CD14-positive monocyte (primary cell): ENCODE measurements at places on chromosomes 6 and 20.

DNA sequence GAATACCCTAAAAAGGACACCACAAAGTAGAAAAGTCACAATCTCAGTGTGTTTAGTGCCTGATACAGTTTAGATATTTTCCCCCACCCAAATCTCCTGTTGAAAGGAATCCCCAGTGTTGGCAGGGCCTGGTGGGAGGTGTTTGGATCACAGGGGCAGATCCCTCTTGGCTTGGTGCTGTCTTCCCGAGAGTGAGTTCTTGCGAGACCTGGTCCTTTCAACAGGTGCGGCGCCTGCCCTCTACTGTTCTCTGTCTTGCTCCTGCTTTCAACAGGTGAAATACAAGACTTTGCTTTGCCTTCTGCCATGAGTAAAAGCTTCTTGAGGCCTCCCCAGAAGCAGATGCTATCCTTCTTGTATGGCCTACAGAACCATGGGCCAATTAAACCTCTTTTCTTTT, 534.3 kb upstream of the NRSN1 start:
- H3K4me3 ChIP-seq, result no peak overlapping the region
- DNase-seq, result no peak
- no peaks in the 10 kb centered on the region for H3K36me3 ChIP-seq
- H3K27me3 ChIP-seq, result no peaks in the 10 kb centered on the region
- no peaks in the 10 kb centered on the region for H3K4me1 ChIP-seq

- no peak overlapping the region for H3K27ac ChIP-seq
- DNase-seq, result no peak
- H3K4me3 ChIP-seq, result no peak overlapping the region
- no peaks in the 10 kb centered on the region for H3K36me3 ChIP-seq
- H3K27me3 ChIP-seq, result no peaks in the 10 kb centered on the region
- no peaks in the 10 kb centered on the region for H3K4me1 ChIP-seq
Observed at GRCh38 chr6:74826263-74826662, 379.6 kb downstream of the COL12A1 start.

GRCh38 chr6:163432300-163432699, 17.8 kb downstream of the QKI start:
- no peak for DNase-seq
- no peaks in the 10 kb centered on the region for H3K27me3 ChIP-seq
- H3K27ac ChIP-seq, result no peak overlapping the region
- H3K4me1 ChIP-seq, result peaks cover 31% of the 10 kb centered on the region
- H3K36me3 ChIP-seq, result no peaks in the 10 kb centered on the region
- H3K4me3 ChIP-seq, result no peak overlapping the region

GRCh38 chr6:71250099-71250602, 38.5 kb upstream of the OGFRL1 start:
- H3K27ac ChIP-seq, result peak overlapping the region; percentile 38
- H3K27me3 ChIP-seq, result no peaks in the 10 kb centered on the region
- H3K4me1 ChIP-seq, result peaks cover 63% of the 10 kb centered on the region
- peak; percentile 86 for DNase-seq
- H3K36me3 ChIP-seq, result no peaks in the 10 kb centered on the region

DNA sequence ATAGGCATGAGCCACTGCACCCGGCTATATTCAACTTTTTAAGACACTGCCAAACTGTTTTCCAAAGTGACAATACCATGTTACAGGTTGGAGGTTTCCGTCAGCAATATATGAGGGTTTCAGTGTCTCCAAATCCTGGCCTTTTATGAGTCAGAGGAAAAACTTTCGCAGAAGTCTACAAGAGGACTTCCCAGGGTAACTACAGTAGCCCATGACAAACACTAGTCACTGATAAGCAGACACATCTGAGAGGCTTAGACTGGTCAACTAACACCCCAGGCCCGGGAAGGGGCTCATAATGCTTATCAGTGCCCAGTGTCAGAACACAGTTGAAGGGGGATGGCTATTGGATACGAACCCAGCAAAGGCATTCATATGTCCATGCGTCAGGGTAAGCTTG, 85.4 kb downstream of the SOX4 start:
- H3K36me3 ChIP-seq, result no peaks in the 10 kb centered on the region
- H3K4me1 ChIP-seq, result no peaks in the 10 kb centered on the region
- no peak for DNase-seq

GRCh38 chr6:25051083-25051482, 115.3 kb upstream of the RIPOR2 start:
- peak overlapping the region; percentile 38 for H3K4me3 ChIP-seq
- peaks cover 60% of the 10 kb centered on the region for H3K4me1 ChIP-seq
- no peak overlapping the region for H3K27ac ChIP-seq
- DNase-seq, result no peak
- H3K36me3 ChIP-seq, result no peaks in the 10 kb centered on the region
- H3K27me3 ChIP-seq, result no peaks in the 10 kb centered on the region

- H3K4me3 ChIP-seq, result no peak overlapping the region
- no peak overlapping the region for H3K27ac ChIP-seq
- H3K36me3 ChIP-seq, result no peaks in the 10 kb centered on the region
Observed at GRCh38 chr6:1787894-1788293, 178.2 kb downstream of the FOXC1 start.

- H3K27ac ChIP-seq, result no peak overlapping the region
- no peak overlapping the region for H3K4me3 ChIP-seq
- peaks cover 30% of the 10 kb centered on the region for H3K4me1 ChIP-seq
- no peaks in the 10 kb centered on the region for H3K36me3 ChIP-seq
- no peaks in the 10 kb centered on the region for H3K27me3 ChIP-seq
Observed at GRCh38 chr6:118708055-118708454, 56.7 kb upstream of the CEP85L start.

- no peaks in the 10 kb centered on the region for H3K36me3 ChIP-seq
- H3K4me1 ChIP-seq, result no peaks in the 10 kb centered on the region
Observed at GRCh38 chr20:63024573-63025392, 18.0 kb upstream of the BHLHE23 start.

DNA sequence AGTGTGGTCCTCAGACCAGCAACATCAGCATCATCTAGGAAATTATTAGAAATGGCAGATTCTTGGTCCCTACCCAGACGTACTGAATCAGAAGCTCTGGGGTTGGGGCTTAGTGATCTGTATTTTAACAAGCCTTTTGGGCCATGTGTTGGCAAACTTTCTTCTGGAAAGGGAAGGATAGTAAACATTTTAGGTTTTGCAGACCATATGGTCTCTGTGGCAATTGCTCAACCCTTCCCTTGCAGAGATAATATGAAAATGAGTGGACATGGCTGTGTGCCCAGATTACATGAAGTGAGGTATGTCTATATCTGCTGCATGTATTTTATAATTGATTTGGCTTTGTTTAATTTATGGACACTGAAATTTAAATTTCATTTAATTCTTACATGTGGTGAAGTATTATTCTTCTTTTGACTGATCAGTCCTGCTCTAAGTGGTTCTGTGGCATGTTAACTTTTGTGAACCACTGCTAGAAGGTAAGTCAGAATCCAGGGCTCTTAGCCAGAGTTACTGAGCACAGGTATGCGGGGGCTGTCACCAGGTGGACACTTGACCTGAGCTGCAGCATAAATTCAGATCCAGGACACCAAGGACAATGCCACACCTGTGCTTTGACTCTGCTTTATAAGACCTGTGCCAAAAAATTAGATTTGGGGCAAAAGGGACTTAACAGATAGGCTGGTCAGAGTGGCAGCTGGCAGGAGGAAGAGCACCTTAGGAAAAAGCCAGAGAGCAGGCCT, 43.2 kb downstream of the LY86 start:
- H3K27ac ChIP-seq, result peak overlapping the region; percentile 2
- DNase-seq, result no peak
- peaks cover 19% of the 10 kb centered on the region for H3K4me1 ChIP-seq
- H3K4me3 ChIP-seq, result no peak overlapping the region

GRCh38 chr6:167526465-167527368, 201.8 kb downstream of the TTLL2 start:
- H3K4me1 ChIP-seq, result no peaks in the 10 kb centered on the region
- no peaks in the 10 kb centered on the region for H3K36me3 ChIP-seq
- no peak for DNase-seq
- H3K27me3 ChIP-seq, result no peaks in the 10 kb centered on the region

DNA sequence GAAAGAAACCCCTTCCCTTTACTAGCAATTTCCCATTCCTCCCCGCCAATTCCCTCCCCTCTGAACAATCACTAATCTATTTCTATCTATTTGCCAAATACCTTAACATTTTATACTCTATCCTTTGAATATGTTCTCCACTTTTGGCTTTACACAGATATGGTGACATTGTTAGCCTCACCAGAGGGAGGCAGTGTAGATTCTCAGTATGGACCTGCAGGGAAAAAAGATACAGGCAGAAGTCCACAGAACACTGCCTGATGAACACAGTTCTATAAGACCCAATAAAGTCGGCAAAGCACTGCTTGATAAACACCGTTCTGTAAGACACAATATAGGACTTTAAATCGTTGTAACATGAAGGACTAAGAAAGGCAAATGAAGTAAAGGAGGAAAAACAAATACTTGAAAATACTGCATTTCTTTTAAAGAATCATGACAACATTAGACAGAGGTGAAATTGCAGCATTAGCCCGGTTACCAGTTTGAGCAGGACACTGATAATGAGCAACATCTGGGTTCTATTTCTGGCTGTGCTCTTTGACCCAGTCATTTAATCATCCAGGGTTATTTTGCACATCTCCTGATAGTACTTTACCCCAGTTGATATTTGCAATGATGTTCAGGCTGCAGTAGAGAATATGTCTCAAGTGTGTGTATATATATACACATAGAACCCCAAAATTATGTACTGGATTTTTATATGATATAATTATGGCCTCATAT, 296.8 kb downstream of the UTRN start:
- peaks cover 11% of the 10 kb centered on the region for H3K4me1 ChIP-seq
- H3K27me3 ChIP-seq, result no peaks in the 10 kb centered on the region
- H3K4me3 ChIP-seq, result no peak overlapping the region
- peaks cover 39% of the 10 kb centered on the region for H3K36me3 ChIP-seq
- H3K27ac ChIP-seq, result no peak overlapping the region

DNA sequence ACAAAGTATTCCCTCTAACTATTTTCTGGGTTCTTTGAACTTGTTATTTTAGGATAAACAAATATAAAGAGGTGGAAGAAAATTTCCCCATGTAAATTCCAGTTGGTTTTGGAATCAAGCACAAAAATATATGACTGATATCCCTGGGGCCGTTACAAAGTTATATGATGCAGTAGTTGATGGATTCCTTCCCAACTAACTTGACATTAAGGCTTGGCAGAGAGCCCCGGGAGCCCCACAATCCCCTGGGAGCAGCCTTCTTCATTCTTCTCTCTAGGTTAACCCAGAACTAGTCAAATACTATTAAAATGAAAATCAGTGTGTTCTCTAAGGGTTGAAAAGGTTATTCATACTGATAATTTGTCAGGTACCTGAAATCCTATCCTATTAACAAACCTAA, 508.9 kb upstream of the SOX4 start:
- H3K4me1 ChIP-seq, result peaks cover 9% of the 10 kb centered on the region
- no peak overlapping the region for H3K27ac ChIP-seq
- DNase-seq, result no peak
- H3K4me3 ChIP-seq, result no peak overlapping the region
- no peaks in the 10 kb centered on the region for H3K36me3 ChIP-seq

- peak overlapping the region; percentile 62 for H3K27ac ChIP-seq
- H3K36me3 ChIP-seq, result no peaks in the 10 kb centered on the region
- H3K4me3 ChIP-seq, result peak overlapping the region; percentile 32
- no peaks in the 10 kb centered on the region for H3K27me3 ChIP-seq
- H3K4me1 ChIP-seq, result peaks cover 68% of the 10 kb centered on the region
Observed at GRCh38 chr6:142700032-142700431, 244.9 kb downstream of the HIVEP2 start.

DNA sequence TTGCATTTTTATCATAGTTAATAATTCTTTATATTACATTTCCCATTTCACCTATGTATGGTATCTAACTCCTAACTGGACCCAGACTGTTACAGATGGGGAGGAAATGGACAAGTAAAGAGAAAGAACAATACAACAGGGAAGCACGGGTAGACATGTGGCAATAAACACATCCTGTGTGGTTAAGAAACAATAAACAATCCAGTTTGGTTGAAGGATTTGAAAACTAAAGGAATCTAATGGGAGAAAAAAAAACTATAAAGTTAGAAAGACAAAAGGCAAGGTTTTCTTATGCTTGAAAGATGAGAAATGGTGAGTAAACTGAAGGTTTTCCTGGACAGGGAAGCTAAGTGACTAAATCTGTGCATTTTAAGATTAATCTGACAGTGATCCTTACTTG, 34.9 kb upstream of the ALDH8A1 start:
- no peak overlapping the region for H3K4me3 ChIP-seq
- H3K27ac ChIP-seq, result no peak overlapping the region
- DNase-seq, result no peak

DNA sequence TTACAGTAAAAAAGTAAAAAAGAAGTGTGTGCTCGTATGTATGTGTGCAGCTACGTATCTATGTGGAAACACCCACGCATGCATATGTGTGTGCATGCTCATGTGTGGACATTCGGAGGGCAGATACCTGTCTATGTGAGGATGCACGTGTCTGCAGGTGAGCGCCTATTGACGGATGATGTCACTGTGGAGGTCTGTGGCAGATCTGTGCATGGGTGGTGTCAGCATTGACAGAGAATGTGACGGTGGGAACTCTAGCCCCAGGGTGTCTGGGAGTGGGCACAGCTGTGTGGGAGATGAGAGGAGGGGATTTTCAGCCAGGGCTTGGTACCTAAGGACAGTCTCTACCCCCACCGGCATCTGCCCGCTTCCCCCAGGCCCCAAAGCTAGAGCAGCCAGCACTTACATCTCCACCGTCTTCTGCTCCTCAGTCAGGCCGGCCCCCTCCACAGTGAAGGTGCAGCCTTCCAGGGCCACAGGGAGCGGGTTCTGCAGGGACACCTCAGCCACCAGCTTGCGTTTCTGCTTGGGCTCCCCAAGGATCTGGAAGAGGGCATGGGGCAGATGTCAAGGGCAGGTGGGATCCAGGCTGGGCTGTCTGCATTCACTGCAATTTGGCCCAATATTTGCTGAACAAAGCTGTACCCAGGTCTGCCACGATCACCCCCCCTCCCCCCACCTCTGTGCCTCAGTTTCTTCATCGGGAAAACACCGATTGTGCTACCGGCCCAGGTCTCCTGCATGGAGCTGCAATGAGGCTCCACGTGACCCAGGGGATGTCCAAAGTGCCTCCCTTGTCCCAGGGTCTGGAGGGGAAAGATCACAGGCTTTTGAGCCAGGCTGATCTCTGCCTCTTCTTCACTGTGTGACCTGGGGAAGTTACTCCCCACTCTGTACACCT, 34.1 kb downstream of the TGM2 start:
- no peak for DNase-seq
- no peaks in the 10 kb centered on the region for H3K4me1 ChIP-seq
- H3K27ac ChIP-seq, result no peak overlapping the region
- H3K36me3 ChIP-seq, result no peaks in the 10 kb centered on the region

GRCh38 chr6:37313723-37314486, 39.9 kb upstream of the RNF8 start:
- H3K27me3 ChIP-seq, result no peaks in the 10 kb centered on the region
- DNase-seq, result no peak
- H3K4me1 ChIP-seq, result no peaks in the 10 kb centered on the region
- H3K36me3 ChIP-seq, result peaks cover 35% of the 10 kb centered on the region

GRCh38 chr20:40181676-40182075, 507.4 kb downstream of the MAFB start:
- H3K4me3 ChIP-seq, result no peak overlapping the region
- no peak for DNase-seq
- peaks cover 18% of the 10 kb centered on the region for H3K27me3 ChIP-seq
- no peak overlapping the region for H3K27ac ChIP-seq
- H3K4me1 ChIP-seq, result no peaks in the 10 kb centered on the region
